ENCODE measurements at places on chromosomes 5 and 9. TPM values are rescaled to one million over a fixed set of nuclear protein-coding genes. Genes with fewer than 3 reads are reported as not detected.

DNA sequence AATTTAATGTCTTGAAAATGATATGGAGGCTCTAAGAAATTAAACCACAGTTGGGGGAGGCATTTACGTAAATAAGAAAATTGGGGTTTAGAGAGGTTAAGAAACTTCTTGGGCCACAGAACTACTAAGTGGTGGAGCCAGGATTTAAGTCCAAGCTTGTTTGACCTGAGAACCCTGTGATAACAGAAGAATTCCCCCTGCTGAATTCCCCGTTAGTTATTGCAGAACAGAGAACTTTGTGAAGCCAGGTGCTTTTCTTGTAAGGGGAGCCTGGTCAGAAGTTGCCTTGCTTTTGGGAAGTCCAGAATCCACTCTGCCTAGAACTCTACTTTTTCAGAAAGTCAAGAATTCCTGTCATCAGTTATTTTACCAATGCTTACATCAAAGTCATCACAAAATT is 309.3 kb upstream of the SEMA6A start:
- no peak for DNase-seq

DNA sequence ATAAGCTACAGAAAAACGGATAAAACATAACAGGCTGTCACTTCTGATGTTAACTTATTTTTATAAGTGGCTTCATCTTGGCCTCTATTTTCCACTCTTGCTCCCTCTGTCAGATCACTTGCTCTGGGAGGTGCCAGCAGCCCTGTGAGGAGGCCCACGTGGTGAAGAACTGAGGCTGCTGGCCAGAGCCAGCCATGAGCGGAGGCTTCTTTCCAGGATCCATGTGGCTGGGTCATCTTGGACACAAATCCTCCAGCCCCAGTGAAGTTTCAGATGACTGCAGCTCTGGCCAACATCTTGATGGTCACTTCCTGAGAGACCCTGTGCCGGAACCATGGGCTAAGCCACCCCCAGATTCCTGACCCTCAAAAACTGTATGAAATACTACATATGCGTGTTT is 7.5 kb upstream of the CMBL start:
- DNase-seq: no peak

DNA sequence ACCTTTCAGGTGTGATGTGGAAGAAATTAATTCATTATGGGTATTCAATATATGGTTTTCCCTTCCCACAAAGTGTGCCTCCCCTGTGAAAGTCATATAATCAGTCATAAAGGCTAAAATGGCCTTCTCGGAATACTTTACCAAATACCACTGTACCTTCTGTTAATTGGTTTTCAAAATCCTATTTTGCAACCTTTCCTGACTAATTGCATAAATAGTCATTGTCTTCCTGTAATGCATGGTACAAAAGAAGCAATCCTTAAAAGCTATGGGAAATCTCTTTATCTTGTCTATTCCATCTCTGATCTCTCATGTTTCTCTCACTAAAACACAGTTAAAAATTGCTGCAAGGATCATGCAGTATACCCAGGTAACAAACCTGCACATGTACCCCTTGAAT is 44.3 kb upstream of the UGCG start:
- no peak for DNase-seq

Gene HAVCR2
- total RNA-seq: 0.41 TPM

DNA sequence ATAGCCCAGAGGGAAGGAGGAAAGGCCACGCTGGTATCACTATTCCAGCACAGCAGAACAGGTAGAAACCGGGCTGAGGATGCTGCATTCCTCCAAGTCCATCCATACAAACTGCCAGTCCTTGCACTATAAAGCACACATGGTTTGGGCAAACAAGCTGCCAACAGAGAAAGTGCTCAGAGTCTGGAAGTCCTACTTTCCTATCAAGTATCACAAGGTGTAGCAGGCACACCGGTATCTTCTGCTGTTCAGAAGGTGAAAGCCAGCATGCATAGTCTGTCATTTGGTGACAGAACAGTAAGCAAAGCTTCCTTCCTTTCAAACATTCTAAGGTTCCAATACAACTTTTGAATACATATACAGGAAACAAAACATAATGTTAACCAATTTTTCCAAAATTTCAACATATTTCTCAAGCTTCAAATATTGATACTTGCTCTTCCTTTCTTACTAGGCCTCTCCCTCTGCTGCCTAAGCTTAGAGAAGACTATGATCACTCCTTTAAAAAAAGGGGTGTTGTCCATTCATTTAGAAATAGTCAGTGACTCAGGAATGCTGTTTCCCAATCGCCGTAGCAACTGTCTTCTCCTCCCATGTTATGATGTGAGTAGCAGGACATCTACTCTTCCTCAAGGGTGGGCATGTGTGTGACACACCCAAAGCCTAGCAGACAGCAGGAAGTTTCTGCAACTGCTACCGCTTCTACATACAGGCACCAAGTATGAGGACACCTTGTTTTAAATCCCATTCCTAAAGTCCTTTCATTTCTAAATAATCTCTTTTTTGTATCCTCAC is 14.7 kb downstream of the DIAPH1 start:
- peak; percentile 74 for DNase-seq

Gene ZNG1F
- 5.2 TPM for total RNA-seq

DNA sequence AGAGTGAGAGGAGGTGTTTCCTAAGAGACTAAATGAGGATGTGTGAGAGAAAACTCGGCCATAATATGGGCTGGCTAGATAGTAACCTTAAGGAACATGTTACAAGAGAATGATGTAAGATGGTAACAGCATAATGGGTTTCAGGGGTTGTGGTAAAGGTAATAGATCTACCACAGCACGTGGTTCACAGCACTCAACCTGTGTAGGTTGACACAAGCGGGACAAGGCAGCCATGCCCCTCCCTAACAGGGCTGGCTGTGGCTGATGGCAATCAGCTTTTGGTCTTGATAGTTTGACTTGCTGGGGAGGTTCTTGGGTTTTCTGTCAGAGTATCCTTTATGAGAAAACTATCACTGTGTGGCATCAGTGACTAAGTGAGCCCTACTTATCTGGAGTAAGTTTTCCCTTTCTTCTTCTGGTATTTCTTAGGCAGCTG is 138.6 kb downstream of the TRIO start:
- DNase-seq: no peak
